ENCODE measurements at places on chromosomes 12 and 14.

DNA sequence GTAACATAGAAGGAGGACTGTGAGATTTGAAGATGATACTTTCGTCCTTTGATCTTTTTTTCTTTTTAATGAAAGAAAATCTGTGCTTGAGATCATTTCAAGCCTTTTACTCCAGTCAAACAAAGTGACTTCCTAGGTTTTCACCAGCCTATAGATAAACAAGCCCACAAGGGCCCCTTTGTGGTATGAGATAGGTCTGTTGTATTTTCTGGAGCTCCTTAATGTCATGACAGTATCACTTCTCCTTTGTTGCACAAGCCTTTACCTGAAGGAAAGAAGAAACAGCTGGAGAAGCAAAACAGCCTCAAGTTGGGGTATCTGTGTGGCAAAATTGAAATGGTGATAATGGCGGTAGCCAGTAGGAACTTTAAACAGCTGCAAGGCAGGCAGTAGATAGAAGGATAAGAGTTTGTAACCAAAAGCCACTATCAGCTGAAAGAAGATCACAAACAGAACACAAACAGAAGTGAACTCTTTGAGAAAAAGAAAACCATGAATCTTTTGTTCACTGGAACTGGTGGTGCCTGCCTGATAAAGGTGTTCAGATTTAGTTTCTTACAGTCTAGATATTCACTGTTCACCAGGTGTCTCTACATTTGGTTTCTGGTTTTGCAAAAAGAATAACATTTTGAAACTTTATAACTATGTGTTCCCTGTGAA is 96.8 kb downstream of the LGR5 start:
- DNase-seq, result no peak

GRCh38 chr12:89593873-89594272 is 68.0 kb upstream of the POC1B start:
- no peak for DNase-seq

- no peak for DNase-seq
Observed at GRCh38 chr12:31991815-31992214, 32.6 kb downstream of the RESF1 start.

DNA sequence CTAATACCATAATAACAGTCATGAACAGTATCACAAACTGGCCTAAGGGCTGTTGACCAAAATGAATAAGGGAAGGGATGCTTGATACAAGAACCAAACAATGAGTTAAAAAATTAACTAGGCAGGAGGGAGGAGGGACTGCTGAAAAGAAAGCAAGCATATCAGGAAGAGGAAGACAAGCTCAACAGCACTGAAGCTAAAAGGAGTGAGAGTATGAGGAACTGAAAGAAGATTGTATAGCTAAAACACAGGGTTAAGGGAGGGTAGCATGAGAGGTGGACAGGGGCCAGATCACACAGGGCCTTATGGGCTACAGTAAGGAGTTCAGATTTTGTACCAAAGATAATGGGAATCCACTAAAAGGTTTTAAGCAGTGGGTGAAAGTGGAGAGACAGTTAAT is 34.1 kb downstream of the ITGA7 start:
- no peak for DNase-seq

DNA sequence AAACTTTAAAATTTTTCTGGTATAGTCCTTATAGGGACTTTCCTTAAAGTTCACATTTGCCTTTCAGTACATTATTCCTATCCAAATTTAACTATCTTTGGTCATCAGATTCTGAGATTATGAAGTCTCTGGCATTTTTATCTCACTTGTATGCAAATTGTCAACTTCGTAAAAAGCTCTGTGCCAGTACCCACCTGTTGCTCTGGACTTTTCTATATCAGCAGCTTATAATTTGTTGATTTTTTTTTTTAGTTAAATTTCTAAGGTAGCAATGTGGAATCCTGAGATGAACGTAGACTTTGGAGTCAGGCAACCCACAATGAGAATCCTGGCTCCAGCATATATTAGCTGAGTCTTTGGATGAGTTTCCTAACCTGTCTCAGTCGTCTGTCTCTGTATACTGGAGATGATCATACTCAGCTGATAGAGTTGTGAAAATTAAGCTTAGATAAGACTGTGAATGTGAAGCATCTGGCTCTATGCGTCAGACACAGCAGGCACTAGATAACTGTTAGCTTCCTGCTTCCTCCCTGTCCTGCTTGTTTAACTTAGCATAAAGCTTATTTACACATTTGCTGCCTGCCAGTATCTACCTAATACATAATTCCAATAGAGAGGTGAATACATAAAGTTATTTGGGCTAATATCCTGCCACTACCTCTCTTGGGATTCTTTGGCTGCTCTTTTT is 59.8 kb downstream of the MARK3 start:
- no peak for DNase-seq

DNA sequence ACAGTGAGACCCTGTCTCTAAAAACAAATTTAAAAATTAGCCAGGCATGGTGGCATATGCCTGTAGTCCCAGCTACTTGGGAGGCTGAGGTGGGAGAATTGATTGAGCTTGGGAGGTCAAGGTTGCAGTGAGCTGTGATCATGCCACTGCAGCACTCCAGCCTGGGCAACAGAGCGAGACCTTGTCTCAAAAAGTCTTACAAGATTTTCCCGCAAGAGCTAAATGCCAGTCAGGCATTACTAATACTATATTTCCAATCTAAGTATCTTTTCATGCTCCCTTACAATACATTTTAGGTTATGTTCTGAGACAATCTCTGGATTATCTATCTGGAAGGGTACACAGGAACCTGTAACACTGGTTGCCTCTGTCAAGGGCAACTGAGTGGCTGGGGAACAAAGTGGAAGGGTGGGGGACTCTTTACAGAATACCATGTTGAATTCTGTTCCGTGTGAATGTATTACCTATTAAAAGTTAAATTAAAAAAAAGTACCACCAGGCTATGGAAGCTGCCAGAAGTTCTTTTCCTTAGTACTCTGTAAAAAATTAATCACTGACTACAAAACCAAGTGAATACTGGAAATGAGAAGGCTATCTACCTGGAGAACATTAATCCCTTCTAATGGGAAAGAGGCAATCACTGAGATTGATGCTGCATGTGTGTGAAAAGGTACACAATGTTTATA is 56.7 kb downstream of the BTBD7 start:
- no peak for DNase-seq

DNA sequence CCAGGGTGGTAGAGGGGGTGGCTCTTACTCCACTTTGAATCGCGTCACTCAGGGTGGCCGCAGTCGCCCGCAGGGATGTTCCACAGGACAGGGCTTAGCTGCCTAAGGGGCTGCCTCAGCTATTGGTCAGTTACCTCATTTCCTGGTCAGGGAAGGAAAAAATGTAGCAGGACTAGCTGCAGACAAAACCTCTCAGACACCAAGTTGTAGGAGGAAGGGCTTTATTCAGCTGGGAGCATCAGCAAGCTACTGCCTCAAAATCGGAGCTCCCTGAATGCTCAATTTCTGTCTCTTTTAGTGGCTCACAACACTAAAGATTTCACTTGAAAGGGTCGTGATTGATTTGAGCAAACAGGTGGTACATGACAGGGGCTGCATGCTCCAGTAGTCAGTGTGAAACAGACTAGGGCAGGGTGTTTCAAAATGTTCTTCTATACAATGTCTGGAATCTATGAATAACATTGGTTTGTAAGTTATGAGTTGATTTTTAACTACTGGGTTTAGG is 6.4 kb upstream of the CLEC6A start:
- DNase-seq, result no peak

All from sciatic nerve (tissue), 2 donors.